ENCODE measurements at places on chromosomes 5 and 9.

DNA sequence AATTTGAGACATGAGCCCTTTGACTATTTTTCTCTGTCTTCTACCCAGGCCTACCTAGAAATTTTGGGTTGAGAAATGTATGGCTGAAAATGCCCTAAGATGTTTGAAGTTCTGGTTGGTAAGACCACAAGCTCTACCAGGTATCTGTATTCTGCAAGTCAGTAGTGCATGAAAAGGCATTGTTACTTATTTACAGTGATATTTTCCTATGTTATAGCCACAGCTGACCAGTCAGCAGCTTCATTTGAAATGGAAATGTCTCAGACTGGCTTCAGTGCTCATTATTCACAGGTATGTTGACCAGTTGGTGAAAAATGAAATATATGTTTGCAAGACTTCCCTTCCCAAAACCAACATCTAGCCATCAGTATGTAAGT is 91.9 kb upstream of the ITGA2 start:
- DNase-seq, result no peak

DNA sequence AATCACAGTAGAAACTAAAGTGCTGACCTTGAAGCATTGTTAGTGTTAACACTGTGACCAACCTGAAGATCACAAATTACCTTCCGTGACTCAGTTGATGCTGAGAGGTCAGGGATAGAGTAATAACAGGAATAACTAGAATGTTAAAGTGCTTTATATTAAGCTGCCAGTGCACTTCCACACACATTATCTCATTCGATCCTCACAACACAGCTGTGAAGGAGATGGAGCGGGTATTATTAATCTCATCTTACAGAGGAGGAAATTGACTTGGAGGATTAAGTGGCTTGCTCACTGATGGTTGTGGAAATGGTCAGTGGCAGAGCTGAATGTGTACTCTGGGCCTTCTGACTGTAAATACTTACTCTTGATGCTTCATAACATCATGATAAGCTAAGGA is 252.5 kb upstream of the DMRT1 start:
- no peak for DNase-seq

GRCh38 chr5:23820765-23821471 is 313.5 kb downstream of the PRDM9 start:
- DNase-seq, result peak; percentile 3

GRCh38 chr5:127906562-127907204 is 176.9 kb upstream of the SLC12A2 start:
- no peak for DNase-seq

GRCh38 chr5:135141303-135142268 is 107.6 kb upstream of the PITX1 start:
- DNase-seq, result no peak

DNA sequence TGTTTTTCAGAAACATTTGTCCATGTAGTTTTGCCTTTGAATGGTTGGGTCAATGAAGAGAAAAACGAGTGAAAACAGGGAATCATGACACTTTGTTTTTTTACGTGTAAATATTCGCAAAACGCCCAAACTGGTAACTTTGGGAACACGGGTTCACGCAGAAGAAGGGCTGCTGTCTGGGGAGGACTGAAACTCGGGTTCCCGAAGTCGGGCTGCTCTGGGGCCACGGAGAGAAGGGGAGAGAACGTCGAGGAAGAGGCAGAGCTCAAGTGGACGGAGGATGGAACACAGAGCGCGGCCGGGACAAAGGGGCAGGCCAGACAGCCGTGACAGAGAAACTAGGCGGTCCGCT is 478 bp upstream of the SETD9 start:
- peak; percentile 40 for DNase-seq

- no peak for DNase-seq
Measured at GRCh38 chr5:133742431-133742988, 130.2 kb upstream of the FSTL4 start.

- no peak for DNase-seq
Measured at GRCh38 chr9:132892400-132892799, 13.7 kb downstream of the SPACA9 start.

GRCh38 chr9:131096269-131097125 is at the start of gene AIF1L:
TSS of gene AIF1L (plus strand) at chr9:131096531. CDS start at chr9:131096630, 99 bp downstream.
- peak; percentile 47 for DNase-seq

GRCh38 chr5:76500633-76501393 is 97.7 kb downstream of the IQGAP2 start:
- DNase-seq, result no peak

DNA sequence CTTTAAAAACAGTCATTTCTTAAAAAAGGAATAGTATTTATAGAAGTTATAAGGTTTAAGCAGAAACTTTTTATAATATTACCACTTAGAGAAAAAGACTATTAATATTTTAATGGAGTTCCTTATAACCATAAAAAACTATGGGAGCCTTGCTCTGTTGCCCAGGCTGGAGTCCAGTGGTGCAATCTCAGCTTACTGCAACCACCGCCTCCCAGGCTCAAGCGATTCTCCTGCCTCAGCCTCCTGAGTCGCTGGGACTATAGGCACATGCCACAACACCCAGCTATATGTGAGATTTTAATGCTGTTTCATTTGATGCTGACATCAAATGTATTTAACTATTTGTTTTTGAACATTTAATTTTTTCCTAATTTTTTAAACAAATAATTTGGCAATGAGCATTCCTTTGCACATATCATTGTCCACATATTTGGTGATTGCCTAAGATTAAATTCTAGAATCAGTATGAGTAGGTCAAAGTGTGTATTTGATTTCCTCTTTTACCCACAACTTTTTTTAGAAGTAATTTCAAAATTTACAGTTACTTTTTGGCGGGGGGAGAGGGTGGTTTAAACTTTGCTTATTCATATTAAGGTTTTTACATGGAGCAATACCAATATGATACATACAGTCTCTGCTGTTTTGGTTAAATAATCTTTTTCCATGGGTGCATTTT is 235.5 kb downstream of the ARHGEF28 start:
- no peak for DNase-seq

DNA sequence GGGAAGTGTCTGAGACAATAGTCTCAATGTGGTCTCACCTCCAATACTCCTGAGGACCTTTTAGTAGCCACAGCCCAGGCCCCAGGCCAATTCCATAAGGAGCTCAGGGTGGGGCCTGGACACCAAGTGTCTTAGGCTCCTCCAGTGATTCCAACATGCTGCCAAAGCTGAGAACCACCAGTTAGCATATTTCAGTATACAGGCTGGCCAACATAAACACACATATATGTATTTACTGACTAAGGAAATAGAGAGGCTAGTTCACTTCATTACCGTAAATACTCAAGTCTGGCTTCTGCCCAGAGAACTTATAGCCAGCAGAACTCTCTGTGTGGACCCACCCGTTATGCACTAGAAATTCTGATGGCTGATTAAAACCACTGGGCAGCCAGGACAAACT is 24.1 kb downstream of the S1PR3 start:
- DNase-seq, result no peak

GRCh38 chr5:109805472-109805871 is 115.7 kb downstream of the MAN2A1 start:
- no peak for DNase-seq

DNA sequence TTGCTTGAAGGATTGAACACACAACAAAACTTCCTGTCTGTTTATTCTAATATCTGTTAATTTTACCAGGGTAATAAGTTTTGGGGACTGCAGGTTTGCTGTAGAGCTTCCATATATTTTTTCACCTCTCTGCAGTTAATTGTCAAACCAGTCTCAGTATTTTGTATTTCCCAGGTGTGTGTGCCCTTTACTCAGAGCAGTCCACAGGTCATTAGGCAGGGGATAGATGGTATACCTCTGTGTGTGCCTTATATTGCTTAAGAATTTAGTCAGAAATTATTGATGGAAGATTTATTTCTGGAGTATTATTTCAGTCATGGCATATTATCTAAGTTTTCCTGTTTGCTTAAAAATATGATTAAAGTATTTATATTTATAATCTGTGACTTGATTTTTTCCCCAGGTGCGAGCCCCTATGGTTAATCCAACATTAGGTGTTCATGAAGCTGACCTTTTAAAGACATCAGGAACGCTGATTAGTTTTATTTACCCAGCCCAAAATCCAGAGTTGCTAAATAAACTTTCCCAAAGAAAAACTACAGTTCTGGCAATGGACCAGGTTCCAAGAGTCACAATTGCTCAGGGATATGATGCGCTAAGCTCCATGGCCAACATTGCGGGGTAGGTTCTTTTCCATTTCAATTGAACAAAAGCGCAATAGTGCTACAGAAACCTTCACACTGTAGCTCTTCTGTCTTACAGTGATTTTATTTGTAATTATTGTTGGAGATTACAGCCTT is 12.6 kb downstream of the NNT start:
- DNase-seq, result no peak

DNA sequence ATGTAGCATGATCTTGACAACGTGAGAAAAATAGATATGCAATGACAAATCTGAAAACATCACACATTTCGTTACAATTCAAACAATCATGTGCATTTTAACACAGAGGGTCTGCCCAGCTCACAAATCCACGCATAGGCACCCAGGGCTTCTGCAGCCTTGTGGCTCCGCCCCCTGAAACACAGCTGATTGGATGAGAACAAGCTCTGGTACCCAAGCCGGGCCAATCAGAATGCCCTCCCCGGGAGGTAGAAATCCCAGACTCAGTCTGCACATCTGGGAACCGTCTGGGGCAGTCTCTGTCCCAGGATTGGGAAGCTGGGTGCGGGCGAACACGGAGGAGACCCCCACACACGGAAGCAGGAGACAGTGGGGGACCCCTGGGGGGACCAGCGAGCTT is 137.5 kb downstream of the GAPVD1 start:
- DNase-seq, result no peak

DNA sequence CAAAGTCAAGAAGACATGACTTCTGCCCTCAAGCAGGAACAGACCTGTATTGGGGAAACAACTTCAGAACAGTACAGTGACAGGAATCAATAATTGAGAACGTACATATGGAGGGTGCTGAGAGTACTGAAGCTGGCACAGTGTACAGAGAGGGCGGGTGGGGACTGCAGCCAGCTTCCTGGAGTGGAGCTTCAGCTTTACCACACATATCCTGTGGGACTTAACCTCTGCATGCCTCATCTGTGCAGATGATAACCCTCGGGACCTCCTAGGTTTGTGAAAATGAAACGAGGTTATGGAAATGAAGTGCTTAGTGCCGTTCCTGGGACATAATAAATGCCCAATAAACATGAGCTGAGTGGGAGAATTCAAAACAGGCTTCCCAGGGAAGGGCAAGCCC is 22.1 kb upstream of the RARS1 start:
- no peak for DNase-seq

DNA sequence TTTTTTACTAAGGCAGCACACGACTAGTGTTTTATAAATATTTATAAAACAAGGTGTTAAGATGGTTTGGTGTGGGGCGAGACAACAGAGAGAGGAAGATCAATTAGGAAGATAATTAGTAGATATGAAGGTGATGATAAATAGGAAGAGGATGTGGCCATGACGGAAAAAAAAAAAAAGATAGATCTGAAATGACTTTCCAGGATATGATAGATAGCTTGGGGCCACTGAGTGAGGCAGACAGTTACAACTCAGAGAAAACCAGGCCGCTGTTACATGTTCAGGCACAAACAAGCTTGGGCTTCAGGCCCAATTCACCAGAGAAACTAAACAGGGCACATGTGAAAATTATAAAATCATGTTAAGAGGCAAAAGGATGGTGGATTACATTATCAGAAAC is 43.2 kb downstream of the KIAA0825 start:
- no peak for DNase-seq

- DNase-seq, result no peak
Measured at GRCh38 chr9:105646879-105647594, 15.2 kb upstream of the TAL2 start.

GRCh38 chr5:28499766-28500290 is 1461.4 kb upstream of the CDH9 start:
- no peak for DNase-seq

- DNase-seq, result no peak
Measured at GRCh38 chr9:110912419-110913291, 125.6 kb downstream of the LPAR1 start.

DNA sequence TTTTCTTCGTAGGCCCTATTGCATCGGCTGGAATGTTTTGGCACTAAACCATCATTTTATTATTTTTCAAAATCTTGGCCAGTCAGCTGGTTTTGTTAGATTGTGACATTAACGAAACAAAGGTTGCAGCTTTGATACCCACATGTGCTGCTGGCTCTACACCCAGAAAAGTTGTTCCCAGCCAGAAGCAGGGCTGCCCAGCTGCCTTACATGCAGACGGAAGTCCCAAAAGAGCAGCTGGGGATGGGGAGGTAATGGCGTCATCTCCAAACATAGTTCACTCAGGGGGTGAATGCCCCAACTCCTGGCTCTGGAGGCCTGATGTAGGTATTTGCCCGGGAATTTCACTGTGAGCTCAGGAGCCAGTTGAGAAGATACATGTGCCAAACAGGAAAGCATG is 23.3 kb downstream of the TMEM171 start:
- no peak for DNase-seq

DNA sequence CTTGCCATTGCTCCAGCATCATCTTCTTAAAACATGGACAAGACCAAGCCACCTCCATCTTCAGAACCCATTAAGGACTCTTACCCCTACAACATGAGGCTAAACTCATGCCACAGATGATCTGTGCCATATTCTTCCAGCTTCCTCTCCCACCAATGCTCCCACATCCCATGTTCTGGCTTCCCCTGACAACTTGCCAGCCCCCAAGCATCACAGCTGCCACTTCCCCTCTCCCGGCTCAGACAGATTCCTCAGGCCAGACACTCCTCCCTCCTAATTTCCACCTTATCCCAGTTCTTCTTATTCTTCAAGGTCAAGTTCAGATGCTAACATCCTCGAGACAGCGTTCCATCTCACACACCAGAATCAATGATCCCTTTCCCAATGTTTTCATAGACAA is 57.8 kb downstream of the ANKH start:
- no peak for DNase-seq

- no peak for DNase-seq
Measured at GRCh38 chr9:116692616-116693015, 5.5 kb downstream of the TRIM32 start.

GRCh38 chr5:139646912-139647505 is 1.1 kb upstream of the CXXC5 start:
- DNase-seq, result no peak

GRCh38 chr9:132040808-132041207 is 38.9 kb downstream of the MED27 start:
- no peak for DNase-seq

- DNase-seq, result no peak
Measured at GRCh38 chr9:137052998-137053943, 590 bp downstream of the ENTPD2 start.

DNA sequence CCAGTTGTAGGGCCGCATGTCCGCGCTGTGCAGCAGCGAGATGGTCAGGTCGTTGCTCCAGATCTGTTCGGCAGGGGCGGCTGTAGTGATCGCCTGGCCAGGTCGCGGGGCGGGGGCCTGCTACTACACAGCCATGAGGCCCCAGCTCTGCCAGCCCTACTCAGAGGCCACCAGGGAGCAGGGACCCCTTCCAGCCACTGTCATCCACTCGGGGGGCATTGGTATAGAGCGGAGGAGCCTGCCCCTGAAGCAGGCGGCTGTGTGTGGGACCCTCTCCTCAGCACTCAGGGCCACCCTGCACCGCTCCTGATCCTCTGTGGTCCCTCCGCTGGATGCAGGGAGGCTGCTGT is 1.7 kb downstream of the FBXW5 start:
- DNase-seq, result no peak

Data from COLO829 (cell line).